A673 (cell line): ENCODE measurements at places on chromosomes 11 and 22.

DNA sequence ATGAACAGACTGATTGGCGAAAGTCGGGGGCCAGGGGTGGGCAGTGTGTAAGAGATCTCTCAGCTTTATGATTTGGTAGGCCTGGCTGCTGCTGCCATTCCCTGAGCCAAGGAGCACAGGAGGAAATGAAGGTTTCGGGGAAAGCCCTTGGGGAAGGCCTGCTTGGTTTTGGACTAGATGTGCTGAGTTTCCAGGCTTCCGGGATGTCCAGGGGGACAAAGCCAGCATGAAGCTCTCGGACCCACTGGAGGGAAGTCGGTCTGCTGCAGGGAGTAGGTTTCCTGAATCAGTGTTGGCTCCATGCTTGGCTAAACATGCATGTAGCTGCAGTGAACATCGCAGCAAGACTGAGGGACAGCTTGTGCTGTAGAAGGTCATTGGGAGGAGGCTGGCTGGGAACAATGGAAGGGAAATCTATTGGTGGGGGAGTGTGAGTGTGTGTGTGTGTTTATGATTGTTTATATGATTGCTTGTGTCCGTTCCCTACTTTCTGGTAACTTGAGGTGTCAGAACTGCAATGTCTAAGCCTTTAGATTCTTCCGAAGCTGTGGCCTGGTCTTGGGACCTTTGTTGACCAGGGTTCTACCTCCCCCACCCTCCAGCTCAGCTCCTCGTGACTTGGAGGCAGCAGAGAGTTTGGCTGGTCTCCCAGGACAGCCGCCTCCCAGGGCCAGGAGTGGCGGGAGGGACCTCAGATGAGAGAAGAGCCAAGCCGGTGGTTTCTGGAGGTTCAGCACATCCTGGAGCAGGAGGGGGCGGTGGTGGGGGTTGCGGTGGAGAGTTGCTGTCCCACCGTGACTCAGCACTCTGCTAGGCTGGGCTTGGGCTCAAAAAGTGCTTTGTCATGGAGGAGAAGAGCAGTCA, 4.0 kb upstream of the FTH1 start:
- no peaks in the 10 kb centered on the region for H3K27me3 ChIP-seq
- H3K36me3 ChIP-seq, result peaks cover under 1% of the 10 kb centered on the region
- peak overlapping the region; percentile 90 for H3K27ac ChIP-seq

GRCh38 chr11:11311169-11311568, 41.9 kb downstream of the CSNK2A3 start:
- H3K36me3 ChIP-seq, result no peaks in the 10 kb centered on the region
- H3K27ac ChIP-seq, result no peak overlapping the region
- H3K27me3 ChIP-seq, result no peaks in the 10 kb centered on the region

DNA sequence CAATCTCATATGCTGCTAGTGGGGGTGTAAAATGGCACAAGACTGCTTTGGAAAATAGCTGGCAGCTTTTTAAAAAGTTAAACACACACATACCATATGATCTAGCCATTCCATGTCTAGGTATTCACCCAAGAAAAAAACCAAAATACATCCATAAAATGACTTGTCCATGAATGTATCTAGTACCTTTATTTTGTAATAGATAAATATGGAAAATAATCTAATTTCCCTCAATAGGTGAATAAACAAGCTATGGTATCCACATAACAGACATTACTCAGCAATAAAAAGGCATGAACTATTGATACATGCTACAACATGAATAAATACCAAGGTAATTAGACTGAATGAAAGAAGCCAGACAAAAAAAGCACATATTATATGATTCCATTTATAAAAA, 22.9 kb downstream of the RNF141 start:
- no peak overlapping the region for H3K4me3 ChIP-seq
- peaks cover 72% of the 10 kb centered on the region for H3K36me3 ChIP-seq
- H3K27me3 ChIP-seq, result no peaks in the 10 kb centered on the region
- peaks cover 33% of the 10 kb centered on the region for H3K4me1 ChIP-seq

- no peaks in the 10 kb centered on the region for H3K4me1 ChIP-seq
- H3K27ac ChIP-seq, result no peak overlapping the region
- DNase-seq, result no peak
- no peak overlapping the region for H3K4me3 ChIP-seq
- H3K27me3 ChIP-seq, result no peaks in the 10 kb centered on the region
- H3K36me3 ChIP-seq, result no peaks in the 10 kb centered on the region
Measured at GRCh38 chr11:102534261-102534872, 3.8 kb upstream of the MMP7 start.

DNA sequence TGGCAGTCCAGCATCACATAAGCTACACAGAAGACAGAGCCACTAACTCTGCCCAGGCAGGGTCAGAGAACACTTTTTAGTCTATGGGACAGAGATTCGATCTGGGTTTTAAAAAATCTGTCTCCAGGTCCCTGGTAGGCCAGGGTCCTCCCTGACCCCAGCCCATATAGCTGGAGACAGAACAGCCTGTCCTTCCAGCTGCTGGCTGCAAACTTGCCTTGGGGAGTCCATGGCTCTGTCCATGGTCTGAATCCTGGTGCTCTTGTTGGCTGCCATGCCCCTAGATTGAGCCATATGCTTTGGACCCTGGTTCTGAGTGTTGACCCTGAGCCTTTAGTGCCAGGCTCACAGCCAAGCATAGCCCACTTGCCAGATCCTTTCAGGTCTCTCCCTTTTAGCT, 13.3 kb upstream of the LIPT2 start:
- no peaks in the 10 kb centered on the region for H3K4me1 ChIP-seq
- no peaks in the 10 kb centered on the region for H3K36me3 ChIP-seq
- H3K27me3 ChIP-seq, result no peaks in the 10 kb centered on the region

- H3K27ac ChIP-seq, result no peak overlapping the region
- no peaks in the 10 kb centered on the region for H3K4me1 ChIP-seq
- no peaks in the 10 kb centered on the region for H3K36me3 ChIP-seq
- H3K27me3 ChIP-seq, result peaks cover 76% of the 10 kb centered on the region
- DNase-seq, result no peak
Measured at GRCh38 chr11:118274186-118274585, 10.1 kb upstream of the MPZL2 start.

DNA sequence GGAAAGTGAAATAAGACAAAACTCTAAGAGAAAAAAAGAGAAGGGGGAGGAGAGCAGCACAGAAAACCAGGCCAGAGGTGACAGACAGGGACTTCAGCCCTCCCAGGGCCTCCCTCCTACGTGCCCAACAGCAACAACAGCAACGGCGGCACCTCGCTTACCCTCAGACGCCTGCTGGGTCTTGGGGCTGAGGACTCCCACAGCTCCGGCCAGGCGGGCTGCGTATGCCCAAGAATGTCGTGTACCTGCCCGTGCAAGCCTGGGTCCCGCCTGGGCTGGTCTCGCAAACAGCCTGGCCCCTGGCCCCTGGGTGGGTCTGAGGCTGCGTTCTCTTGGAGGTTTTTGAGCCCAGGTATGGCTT, 30.5 kb downstream of the ARAP1 start:
- peaks cover 19% of the 10 kb centered on the region for H3K4me1 ChIP-seq
- peak overlapping the region; percentile 54 for H3K4me3 ChIP-seq
- peak overlapping the region; percentile 86 for H3K27ac ChIP-seq
- no peaks in the 10 kb centered on the region for H3K36me3 ChIP-seq

DNA sequence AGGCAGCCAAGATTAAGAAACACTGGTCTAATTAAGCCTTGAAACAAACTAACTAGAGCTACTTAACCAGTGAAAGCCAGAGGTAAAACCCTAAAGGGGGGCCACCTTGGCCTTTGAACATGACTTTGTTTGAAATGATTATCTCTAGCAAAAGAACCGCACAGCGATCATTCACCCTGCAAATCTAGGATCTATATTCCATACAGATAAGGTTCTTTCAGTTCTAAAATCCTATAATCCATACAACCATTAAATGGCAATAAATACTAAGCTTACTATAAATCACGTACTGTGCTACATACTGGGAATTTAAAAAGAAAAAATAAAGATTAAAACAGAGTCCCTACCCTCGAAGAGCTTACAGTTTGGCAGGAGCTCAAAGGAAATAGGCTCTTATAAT, 40.6 kb downstream of the RBFOX2 start:
- DNase-seq, result no peak
- no peaks in the 10 kb centered on the region for H3K27me3 ChIP-seq
- no peak overlapping the region for H3K4me3 ChIP-seq
- peaks cover 59% of the 10 kb centered on the region for H3K4me1 ChIP-seq
- H3K27ac ChIP-seq, result peak overlapping the region; percentile 73

- H3K27me3 ChIP-seq, result no peaks in the 10 kb centered on the region
- peak; percentile 18 for DNase-seq
- no peaks in the 10 kb centered on the region for H3K4me1 ChIP-seq
- no peak overlapping the region for H3K4me3 ChIP-seq
- peaks cover 57% of the 10 kb centered on the region for H3K36me3 ChIP-seq
Measured at GRCh38 chr22:19483481-19484244, 3.9 kb downstream of the CDC45 start.
